ENCODE measurements at places on chromosomes 5 and 9. TPM values are rescaled to one million over a fixed set of nuclear protein-coding genes. Genes with fewer than 3 reads are reported as not detected.

Gene PCDHA4
- not detected for total RNA-seq

Gene NDFIP1
- 118 TPM for total RNA-seq

Gene IL17B
- total RNA-seq, result not detected

Gene COL15A1
- not detected for total RNA-seq

DNA sequence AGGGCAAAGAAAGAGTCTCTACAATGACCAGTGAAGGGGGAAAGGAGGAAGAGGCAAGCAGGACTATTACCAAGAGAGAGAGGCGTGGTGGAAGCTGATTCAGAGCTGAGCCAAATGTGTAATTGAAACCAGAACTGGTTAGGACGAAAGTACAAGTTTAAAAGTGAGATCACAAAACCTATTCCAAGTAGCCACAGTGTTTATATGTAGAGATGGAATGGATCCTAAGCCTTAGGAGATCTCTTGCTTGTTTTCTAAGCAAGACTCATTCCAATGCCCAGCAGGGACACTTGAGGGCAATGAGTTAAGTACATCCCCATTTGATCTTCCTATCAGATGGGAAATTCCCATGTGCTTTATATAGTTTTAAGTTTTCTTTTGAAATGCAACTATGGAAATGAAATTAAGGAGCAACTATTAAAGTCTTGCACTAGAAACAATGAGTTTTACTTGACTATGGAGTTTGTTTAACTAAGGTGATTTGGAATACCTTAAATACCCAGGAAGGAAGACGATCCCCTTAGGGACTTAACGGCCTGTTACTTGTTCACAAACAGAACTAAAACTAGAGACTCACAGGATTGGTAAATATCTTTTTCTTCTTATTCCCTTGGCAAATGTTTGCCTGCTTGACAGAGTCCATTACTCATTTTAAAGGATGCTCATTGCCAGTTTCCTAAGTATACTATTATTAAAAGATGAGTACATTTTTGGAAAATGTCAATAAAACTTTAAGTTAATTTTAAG, 51.1 kb upstream of the SNX2 start:
- H3K36me3 ChIP-seq, result no peaks in the 10 kb centered on the region
- H3K27ac ChIP-seq, result no peak overlapping the region
- no peak overlapping the region for H3K4me3 ChIP-seq
- H3K4me1 ChIP-seq, result peaks cover 10% of the 10 kb centered on the region
- DNase-seq, result no peak

GRCh38 chr5:140609126-140609525, 23.8 kb downstream of the CD14 start:
- H3K36me3 ChIP-seq, result no peaks in the 10 kb centered on the region
- peaks cover 10% of the 10 kb centered on the region for H3K27me3 ChIP-seq
- H3K4me1 ChIP-seq, result peaks cover 4% of the 10 kb centered on the region

GRCh38 chr9:95776176-95776575, 99.3 kb upstream of the ERCC6L2 start:
- no peaks in the 10 kb centered on the region for H3K36me3 ChIP-seq
- H3K27me3 ChIP-seq, result peaks cover 34% of the 10 kb centered on the region
- H3K4me1 ChIP-seq, result no peaks in the 10 kb centered on the region
- H3K4me3 ChIP-seq, result no peak overlapping the region
- no peak overlapping the region for H3K27ac ChIP-seq
- no peak for DNase-seq

- peak; percentile 50 for DNase-seq
- H3K4me3 ChIP-seq, result peak overlapping the region; percentile 86
- H3K27me3 ChIP-seq, result peaks cover 67% of the 10 kb centered on the region
- H3K27ac ChIP-seq, result no peak overlapping the region
- peaks cover 33% of the 10 kb centered on the region for H3K4me1 ChIP-seq
These were observed 1.6 kb downstream of the TSLP start for GRCh38 chr5:111072949-111073682.

Data from activated T-helper 2 cell treated with anti-CD3 and anti-CD28 coated beads, Interferon-gamma antibody, Interleukin-2, Interleukin-4, amounts not matched to agents 10 μg/mL and 5 μg/mL and 100 μg/mL, durations not matched to agents 14 hours and 24 hours and 36 hours (primary cell).